Naive thymus-derived CD8-positive, alpha-beta T cell (primary cell): ENCODE measurements at places on chromosomes 4 and X.

DNA sequence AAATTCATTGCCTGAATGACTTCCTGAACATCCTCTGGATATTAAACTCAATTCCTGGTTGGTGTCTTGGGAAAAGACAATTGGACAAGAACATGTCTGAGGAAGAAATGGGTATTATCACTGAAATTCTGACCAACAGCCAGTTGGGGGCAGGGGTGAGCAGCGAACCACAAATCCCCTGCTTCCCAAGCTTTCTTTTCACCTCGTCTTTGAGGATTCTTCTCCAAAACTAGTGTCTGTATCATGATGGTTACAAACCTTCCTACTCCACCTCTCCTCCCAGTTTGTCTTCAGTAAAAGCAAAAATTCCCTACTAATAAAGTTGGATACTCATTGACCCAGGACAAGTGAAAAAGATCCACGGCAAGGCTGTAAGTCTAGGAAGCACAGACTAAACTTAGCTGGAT is 48.3 kb upstream of the WDR1 start:
- H3K4me3 ChIP-seq, result no peak overlapping the region
- no peaks in the 10 kb centered on the region for H3K36me3 ChIP-seq
- no peak overlapping the region for H3K27ac ChIP-seq
- peaks cover 35% of the 10 kb centered on the region for H3K4me1 ChIP-seq
- DNase-seq, result no peak

DNA sequence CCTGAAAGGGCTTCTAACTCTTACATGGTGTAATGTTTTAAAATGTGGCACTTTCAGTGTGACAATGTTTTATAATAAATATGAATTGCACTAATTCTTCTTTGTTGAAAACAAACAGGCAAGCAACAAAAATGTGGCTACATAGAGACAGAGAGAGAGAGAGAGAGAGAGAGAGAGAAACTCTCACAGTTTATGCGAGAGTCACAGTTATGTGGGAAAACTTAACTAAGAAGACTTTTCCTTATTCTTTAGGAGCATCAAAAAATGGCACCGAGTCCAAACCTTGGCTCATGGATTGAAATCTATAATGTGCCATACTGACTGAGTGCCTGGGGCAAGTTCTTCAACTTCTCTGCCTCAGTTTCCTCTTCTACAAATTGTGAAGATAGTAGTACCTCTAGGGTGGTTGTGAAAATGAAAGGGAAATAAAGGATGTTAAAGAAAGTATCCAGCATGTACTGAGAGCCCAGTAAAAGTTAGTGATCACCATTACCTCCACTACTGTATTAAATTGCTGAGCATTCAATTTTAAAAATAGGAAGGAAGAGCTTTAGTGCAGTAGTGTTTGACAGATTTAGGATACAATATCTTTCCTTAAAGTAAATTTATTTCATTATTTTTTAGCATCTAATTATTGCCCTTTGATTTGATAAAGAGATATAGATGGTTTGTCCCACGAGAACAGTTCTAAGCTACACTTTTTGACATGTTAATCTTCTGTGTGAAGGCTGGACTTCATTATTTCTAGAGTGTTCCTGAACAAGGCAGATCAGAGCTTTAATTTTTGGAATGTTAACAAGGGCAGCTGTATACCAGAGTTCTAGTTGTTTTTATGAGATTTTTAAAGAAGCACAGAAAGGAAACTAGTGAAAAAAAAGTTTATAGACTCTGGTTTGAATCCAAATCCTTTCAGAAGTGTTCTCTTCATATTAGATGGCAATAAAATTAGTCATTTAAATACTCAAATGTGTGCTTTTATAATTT is 187.5 kb upstream of the ANK2 start:
- H3K4me1 ChIP-seq, result no peaks in the 10 kb centered on the region
- no peak overlapping the region for H3K27ac ChIP-seq
- no peaks in the 10 kb centered on the region for H3K36me3 ChIP-seq
- DNase-seq, result no peak

GRCh38 chrX:74536832-74537371 is 77.5 kb downstream of the RLIM start:
- H3K27me3 ChIP-seq, result no peaks in the 10 kb centered on the region
- no peak for DNase-seq
- H3K36me3 ChIP-seq, result no peaks in the 10 kb centered on the region
- no peaks in the 10 kb centered on the region for H3K4me1 ChIP-seq

DNA sequence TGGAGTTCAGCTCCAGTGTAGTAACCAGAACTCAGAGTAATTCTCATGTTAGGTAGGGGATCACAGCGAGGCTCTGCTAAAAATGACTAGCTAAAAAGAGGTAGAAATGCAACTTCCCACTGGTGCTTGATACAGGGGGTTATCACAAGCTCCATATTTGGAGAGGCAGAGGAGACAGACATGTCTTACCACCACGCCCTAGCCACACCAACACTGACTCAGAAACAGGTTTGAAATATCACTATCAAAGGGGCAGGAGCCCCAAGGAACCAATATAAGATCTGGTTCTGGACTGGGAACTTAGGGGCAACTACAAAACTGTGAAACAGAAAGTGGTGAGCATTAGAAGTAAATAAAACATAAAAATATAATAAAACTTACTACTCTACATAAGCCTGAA is 62.9 kb downstream of the IQCM start:
- H3K36me3 ChIP-seq, result no peaks in the 10 kb centered on the region
- H3K4me1 ChIP-seq, result no peaks in the 10 kb centered on the region
- H3K4me3 ChIP-seq, result no peak overlapping the region
- no peak for DNase-seq

DNA sequence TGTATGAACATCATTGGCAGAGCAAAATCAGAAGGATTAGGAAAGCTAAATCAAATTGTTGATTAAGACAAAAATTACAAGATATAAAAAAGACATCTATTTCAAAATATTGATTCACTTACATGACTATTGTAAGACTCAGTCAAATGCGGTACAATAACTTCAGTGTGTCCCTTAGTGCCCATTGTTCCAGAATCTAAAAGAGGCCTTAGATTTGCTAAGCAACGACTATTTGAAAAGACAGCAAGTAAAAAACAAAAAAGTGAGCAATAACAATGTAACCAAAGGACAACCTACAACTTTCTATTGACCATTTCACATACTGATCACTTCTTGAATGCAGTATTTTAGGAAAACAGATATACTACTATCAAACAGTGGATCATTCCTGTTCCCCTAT is 65.6 kb downstream of the UBA6 start:
- no peak overlapping the region for H3K4me3 ChIP-seq
- DNase-seq, result no peak
- peaks cover 3% of the 10 kb centered on the region for H3K4me1 ChIP-seq
- no peak overlapping the region for H3K27ac ChIP-seq

GRCh38 chr4:126807132-126807531 is 825.6 kb upstream of the INTU start:
- no peak overlapping the region for H3K4me3 ChIP-seq
- no peaks in the 10 kb centered on the region for H3K4me1 ChIP-seq
- DNase-seq, result no peak
- H3K36me3 ChIP-seq, result no peaks in the 10 kb centered on the region
- H3K27ac ChIP-seq, result no peak overlapping the region

- no peak overlapping the region for H3K27ac ChIP-seq
- no peak overlapping the region for H3K4me3 ChIP-seq
- no peaks in the 10 kb centered on the region for H3K36me3 ChIP-seq
- H3K27me3 ChIP-seq, result no peaks in the 10 kb centered on the region
Observed at GRCh38 chr4:140351093-140352075, 22.1 kb upstream of the SCOC start.

DNA sequence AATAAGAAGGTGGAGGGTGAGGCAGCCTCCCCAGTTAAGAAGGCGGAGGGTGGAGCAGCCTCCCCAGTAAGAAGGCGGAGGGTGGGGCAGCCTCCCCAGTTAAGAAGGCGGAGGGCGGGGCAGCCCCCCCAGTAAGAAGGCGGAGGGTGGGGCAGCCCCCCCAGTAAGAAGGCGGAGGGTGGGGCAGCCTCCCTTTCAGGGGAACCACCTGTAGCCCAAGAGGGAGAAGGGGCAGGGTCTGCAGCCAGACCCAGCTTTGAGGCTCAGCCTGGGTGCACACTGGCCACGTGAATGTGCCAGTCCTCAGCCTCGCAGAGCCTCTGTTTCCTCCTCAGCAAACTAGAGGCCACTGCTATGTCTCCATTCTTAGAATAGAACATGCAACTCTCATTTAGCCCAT is 52.6 kb downstream of the HMX1 start:
- no peak for DNase-seq
- peaks cover 17% of the 10 kb centered on the region for H3K27me3 ChIP-seq
- no peaks in the 10 kb centered on the region for H3K36me3 ChIP-seq
- H3K27ac ChIP-seq, result no peak overlapping the region
- no peak overlapping the region for H3K4me3 ChIP-seq

GRCh38 chr4:124738994-124739393 is 26.5 kb upstream of the ANKRD50 start:
- DNase-seq, result no peak
- no peaks in the 10 kb centered on the region for H3K4me1 ChIP-seq
- no peak overlapping the region for H3K27ac ChIP-seq
- peaks cover 5% of the 10 kb centered on the region for H3K27me3 ChIP-seq

GRCh38 chrX:150203248-150203645 is 159.9 kb upstream of the MAMLD1 start:
- no peaks in the 10 kb centered on the region for H3K36me3 ChIP-seq
- no peak overlapping the region for H3K27ac ChIP-seq
- H3K4me1 ChIP-seq, result no peaks in the 10 kb centered on the region
- no peak overlapping the region for H3K4me3 ChIP-seq
- DNase-seq, result no peak

DNA sequence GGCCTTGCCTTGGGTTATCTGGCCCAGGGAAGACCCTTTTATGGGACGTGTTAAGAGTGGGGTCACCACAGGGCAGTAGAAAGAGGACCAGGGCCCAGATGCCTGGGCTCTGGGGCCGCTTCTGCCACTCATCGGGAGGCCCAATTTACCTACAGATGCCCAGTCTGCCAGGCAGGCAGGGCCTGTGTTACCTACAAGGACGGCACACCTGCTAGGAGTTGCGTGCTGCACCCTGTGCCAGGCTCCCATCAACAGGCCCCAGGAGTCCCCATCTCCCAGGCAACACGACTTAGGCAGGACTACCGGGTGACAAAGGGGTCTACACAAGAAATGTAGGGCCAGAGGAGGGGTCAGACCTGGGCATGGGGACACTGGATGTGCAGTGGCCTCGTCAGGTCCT is 34.6 kb downstream of the WDR1 start:
- peaks cover 97% of the 10 kb centered on the region for H3K36me3 ChIP-seq
- H3K4me1 ChIP-seq, result no peaks in the 10 kb centered on the region
- DNase-seq, result no peak
- no peaks in the 10 kb centered on the region for H3K27me3 ChIP-seq
- H3K4me3 ChIP-seq, result no peak overlapping the region

DNA sequence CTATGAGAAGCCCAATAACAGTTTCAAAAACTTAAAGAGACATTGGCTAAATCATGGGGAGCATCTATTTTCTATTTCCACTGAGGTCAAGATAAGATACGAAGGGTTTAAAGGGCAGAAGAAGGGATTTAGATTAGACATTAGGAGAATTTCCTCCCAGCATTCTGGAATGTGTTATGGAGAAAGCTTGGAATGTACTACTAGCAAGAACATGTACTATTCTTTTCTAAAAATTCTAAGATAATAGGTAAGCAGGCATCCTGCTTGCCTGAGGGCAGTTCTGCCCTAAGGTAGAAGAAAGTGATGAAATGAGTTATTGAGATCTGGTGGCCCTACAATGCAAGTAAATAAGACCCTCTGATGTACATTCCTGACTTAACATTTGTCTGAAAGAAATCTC is 279.2 kb downstream of the NR3C2 start:
- peaks cover 13% of the 10 kb centered on the region for H3K36me3 ChIP-seq
- H3K4me1 ChIP-seq, result peaks cover 14% of the 10 kb centered on the region
- no peak overlapping the region for H3K4me3 ChIP-seq
- no peak overlapping the region for H3K27ac ChIP-seq
- DNase-seq, result no peak

DNA sequence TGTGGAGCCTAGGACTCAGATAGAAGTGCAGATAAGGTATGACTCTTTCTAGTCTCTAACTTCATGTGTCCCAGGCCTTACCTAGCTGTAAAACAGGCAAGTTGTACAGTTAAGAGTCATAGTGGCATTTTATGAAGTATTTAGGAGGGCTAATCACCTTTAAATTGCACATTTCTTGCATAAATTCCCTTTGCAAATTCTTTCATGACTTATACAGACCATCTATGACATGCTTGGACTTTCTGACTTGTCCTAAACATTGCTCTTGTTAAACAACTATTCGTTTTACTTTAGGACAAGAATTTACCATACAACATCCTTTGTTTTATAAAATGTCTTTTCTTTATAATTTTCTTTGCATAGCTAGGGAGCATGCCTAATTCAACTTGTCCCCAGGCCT is 7.8 kb upstream of the RRAGB start:
- no peaks in the 10 kb centered on the region for H3K36me3 ChIP-seq
- no peaks in the 10 kb centered on the region for H3K27me3 ChIP-seq
- peaks cover 13% of the 10 kb centered on the region for H3K4me1 ChIP-seq
- H3K27ac ChIP-seq, result no peak overlapping the region

GRCh38 chr4:25590171-25590570 is 65.5 kb upstream of the SLC34A2 start:
- no peak overlapping the region for H3K4me3 ChIP-seq
- DNase-seq, result no peak
- no peaks in the 10 kb centered on the region for H3K36me3 ChIP-seq
- peaks cover 3% of the 10 kb centered on the region for H3K27me3 ChIP-seq
- no peak overlapping the region for H3K27ac ChIP-seq
- no peaks in the 10 kb centered on the region for H3K4me1 ChIP-seq

DNA sequence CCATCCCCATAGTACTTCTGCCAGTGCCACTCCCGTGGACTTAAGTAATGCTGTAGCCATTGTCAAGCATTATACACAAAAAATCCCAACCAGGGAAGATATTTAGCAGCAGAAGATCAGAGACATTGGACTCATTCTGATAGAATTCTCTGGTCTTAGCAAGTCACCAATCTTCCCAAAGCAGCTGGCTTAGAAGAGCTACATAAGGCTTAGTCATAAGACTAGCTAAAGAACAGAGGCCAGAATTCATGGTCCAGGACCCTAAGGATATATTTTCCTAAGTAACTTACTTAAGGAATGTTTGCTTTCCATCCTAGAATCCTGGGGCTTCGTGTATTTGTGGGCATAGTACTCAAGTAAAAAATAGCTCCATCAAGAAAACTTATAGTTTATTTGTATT is 100.3 kb upstream of the SLIT2 start:
- no peaks in the 10 kb centered on the region for H3K36me3 ChIP-seq
- H3K4me3 ChIP-seq, result no peak overlapping the region
- H3K27ac ChIP-seq, result no peak overlapping the region
- no peak for DNase-seq
- H3K4me1 ChIP-seq, result no peaks in the 10 kb centered on the region

DNA sequence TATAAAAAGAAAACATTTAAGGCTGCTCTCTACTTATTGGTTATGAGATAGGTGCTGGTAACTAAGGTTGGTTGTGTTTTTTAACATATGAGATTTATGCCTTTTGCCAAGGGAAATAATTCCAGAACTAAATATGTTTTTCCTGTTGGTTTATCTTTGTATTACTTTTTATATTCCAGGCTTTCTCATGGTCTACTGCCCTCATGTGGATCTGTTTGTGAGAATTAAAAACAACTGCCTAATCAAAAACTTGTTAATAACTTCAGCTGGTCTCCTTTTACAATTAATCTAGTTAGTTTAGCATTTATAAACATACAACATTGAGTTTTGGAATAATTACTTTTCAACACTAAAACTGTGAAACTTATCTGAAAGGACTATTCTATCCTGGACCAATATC is 1208.3 kb downstream of the ADGRL3 start:
- H3K4me3 ChIP-seq, result no peak overlapping the region
- H3K4me1 ChIP-seq, result no peaks in the 10 kb centered on the region
- H3K27ac ChIP-seq, result no peak overlapping the region
- DNase-seq, result no peak
- no peaks in the 10 kb centered on the region for H3K36me3 ChIP-seq
- H3K27me3 ChIP-seq, result no peaks in the 10 kb centered on the region
